ENCODE measurements at places on chromosomes 16 and 17. TPM values are rescaled to one million over a fixed set of nuclear protein-coding genes. Genes with fewer than 3 reads are reported as not detected.
A peak's percentile ranks its signal among the peaks of the same experiment; 100 is the strongest.

- DNase-seq, result no peak
Measured at GRCh38 chr16:2977440-2977839, 2.8 kb downstream of the PKMYT1 start.

DNA sequence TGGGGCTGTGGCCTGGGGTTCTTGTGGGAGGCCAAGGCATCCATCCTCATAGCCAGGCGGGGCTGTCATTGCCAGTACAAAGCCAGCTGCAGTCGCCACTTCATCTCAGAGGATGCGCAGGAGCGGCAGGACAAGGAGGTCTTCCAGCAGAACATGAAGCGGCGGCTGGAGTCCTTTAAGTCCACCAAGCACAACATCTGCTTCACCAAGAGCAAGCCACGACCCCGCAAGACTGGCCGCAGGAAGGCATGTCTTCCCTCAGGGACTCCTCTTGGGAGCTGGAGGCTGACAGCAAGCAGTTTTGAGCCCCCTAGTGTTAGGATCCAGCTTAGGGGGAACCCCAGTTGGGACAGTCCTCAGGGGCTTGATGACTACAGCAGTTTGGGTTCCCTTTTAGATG, 15.1 kb upstream of the PLEKHG4 start:
- DNase-seq, result no peak

- peak; percentile 83 for DNase-seq
Measured at GRCh38 chr17:732067-732901, at the start of gene TLCD3A. TSS of gene TLCD3A (plus strand) at chr17:732596. CDS start at chr17:732648, 52 bp downstream.

DNA sequence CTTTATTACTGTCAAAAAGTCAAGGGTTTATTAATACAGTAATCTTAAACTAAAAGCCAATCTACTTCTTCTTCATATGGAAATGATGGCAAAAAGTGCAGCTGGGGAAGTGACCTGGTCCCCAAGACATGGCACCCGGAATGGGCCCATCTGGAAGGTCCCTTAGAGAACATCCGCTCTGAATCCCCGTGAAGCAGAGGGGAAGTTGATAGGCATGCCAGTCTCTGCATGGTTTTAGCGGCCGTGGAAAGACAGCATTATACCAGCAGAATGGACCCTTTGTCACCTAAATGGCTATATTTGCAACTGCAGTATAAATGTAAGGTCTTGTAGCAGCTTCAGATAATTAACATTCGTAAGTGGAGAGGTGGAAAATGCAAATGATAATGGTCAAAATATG, 32.4 kb downstream of the COTL1 start:
- DNase-seq, result no peak

DNA sequence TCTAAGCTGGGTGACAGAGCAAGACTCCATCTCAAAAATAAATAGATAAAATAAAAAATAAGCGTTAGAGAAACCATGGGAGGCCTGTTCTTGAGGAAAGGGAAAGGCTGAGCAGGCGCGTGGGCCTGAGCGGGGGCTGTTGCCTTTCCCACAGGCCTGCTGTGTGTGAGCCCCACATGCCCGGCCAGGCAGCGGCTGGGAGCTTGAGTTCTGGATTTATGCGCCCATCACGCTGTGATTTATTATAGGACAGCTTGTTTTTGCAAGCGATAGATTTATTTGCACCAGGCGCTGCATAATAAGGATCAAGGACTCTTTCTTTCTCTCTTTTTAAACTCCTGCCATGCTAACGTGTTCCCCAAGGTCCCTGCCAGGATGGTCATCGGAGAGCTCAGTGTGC, 14.8 kb upstream of the WFDC1 start:
- no peak for DNase-seq

DNA sequence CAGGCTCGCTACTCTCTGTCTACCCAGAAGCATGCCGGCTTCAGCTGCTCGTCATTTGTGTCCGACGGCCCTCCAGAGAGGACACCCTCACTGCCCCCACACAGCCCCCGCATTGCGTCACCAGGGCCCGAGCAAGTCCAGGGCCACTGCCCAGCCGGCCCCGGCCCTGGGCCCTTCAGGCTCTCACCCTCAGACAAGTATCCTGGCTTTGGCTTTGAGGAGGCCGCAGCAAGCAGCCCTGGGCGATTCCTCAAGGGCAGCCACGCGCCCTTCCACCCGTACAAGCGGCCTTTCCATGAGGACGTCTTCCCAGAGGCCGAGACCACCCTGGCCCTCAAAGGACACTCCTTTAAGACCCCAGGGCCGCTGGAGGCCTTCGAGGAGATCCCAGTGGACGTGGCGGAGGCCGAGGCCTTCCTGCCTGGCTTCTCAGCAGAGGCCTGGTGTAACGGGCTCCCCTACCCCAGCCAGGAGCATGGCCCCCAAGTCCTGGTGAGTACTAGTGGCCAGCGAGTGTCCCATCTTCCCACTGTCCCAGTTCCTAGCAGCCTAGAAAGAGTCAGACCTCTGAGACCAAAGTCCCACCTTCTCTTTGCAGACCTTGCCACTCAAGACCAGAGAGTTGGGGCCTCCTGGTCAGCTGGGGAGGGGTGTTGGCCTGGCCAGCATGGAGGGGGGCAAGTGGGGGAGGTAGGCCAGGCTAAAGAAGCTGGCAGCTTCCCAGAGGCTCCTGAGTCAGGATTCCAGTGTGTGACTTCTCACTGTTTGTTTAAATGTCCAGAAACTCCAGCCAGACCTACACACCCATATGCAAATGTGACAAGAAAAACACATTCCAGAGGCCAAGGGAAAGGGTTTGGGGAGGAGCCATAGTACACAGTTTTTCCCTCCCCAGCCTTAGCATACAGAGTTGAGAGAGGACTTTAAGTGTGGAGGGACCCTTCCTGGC, 18.6 kb downstream of the FOXN1 start:
- no peak for DNase-seq

GRCh38 chr17:74608511-74608910, 15.0 kb downstream of the CD300E start:
- DNase-seq, result peak; percentile 83

- no peak for DNase-seq
Measured at GRCh38 chr17:921161-921560, 58.4 kb downstream of the NXN start.

GRCh38 chr16:72044296-72044695, 10.0 kb upstream of the HP start:
- no peak for DNase-seq

- DNase-seq, result no peak
Measured at GRCh38 chr17:67517325-67517724, 140.2 kb downstream of the PITPNC1 start.

DNA sequence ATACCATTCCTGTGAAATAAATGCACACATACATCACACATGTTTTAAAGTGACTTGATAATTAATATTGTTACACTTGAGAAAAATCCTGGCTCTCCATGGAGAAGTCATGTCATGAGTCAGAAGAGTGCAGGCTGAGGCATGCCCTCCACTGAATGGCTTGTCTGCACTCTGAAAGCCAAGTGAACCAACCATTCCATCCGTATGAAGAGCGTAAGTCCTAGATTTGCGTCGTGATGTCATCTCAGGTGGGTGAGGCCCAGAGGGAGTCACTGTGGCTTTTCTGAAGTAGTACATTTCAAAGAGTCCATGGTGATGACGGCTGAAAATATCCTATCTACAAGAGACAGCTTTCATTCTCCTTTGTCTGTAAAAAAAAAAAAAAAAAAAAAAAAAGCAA, 83.5 kb upstream of the IRX5 start:
- no peak for DNase-seq

GRCh38 chr16:72482695-72483094, 310.7 kb upstream of the PMFBP1 start:
- DNase-seq, result no peak

DNA sequence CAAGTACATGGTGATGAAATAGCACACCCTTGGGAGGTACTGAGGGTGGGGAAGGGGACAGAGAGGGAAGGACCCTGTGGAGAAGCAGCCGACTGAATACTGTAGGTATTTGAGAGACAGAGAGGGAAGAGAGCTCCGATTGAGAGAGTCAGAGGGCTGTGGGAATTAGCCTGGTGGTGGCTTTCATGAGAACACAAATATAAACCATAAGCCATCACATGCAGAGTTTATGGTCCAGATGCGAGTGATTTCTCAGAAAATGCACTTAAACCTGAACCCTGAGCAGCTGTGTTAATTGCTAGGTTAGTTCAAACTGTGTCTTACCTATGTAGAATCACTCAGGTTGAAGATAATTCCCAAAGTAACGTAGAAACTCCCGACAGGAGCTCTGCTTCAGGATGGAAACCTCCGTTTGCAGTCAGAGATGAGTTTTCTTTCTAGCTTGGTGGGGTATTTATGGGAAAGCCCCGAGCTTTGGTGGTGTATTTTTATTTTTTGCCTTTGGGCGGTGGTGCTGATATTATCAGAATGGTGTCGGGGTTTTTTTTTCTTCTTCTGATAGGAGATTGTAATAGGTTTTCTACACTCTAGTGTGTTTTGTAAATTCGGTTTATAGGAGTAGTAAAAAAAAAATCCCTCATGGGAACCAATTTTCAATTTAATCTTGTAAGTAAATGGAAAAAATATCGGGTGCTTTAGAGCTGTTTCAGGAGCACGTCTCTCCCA, 184.9 kb upstream of the CACNG5 start:
- no peak for DNase-seq

DNA sequence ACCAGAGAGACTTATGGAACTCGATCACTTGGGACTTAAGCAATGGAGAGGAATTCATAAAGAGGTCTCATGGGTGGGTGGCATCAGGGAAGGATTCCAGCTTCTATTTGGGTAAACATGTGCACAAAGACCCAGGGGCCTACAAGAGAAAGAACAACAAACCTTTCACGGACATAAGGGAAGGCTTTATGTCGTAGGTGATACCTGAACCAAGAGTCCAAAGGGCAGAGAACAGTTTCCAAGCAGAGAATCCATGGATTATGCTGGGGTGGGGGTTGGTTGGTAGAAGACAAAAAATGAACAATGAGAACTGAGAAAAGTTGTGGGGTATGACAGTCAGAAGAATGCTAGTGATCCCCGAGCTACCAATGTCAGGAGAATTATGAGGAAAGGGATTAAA, 119.8 kb downstream of the CNTNAP4 start:
- no peak for DNase-seq

- no peak for DNase-seq
Measured at GRCh38 chr17:61338000-61338798, 61.4 kb upstream of the TBX2 start.

GRCh38 chr16:78386557-78387324, 287.3 kb downstream of the WWOX start:
- no peak for DNase-seq

GRCh38 chr17:49035470-49036269, 38.5 kb downstream of the IGF2BP1 start:
- no peak for DNase-seq

The TEKT1 gene
- 3.2 TPM for total RNA-seq

The CCL1 gene
- total RNA-seq, result not detected

The TBC1D3B gene
- 3.3 TPM for total RNA-seq

The AXIN2 gene
- total RNA-seq, result 41.2 TPM

The SPECC1 gene
- 67.8 TPM for total RNA-seq

The DHODH gene
- 3.3 TPM for total RNA-seq

The HNF1B gene
- total RNA-seq, result not detected

The ITGA2B gene
- 4.7 TPM for total RNA-seq

The TBC1D3L gene
- 12.0 TPM for total RNA-seq

The CACNG1 gene
- total RNA-seq, result not detected

The HOXB7 gene
- not detected for total RNA-seq

The SMIM5 gene
- total RNA-seq, result 0.27 TPM
